ENCODE measurements at places on chromosomes 7 and 10. TPM values are rescaled to one million over a fixed set of nuclear protein-coding genes. Genes with fewer than 3 reads are reported as not detected.

- no peaks in the 10 kb centered on the region for H3K27me3 ChIP-seq
- H3K27ac ChIP-seq, result no peak overlapping the region
- DNase-seq, result no peak
- no peak overlapping the region for H3K4me3 ChIP-seq
These were observed 26.0 kb upstream of the HYAL4 start for GRCh38 chr7:123819001-123819400.

DNA sequence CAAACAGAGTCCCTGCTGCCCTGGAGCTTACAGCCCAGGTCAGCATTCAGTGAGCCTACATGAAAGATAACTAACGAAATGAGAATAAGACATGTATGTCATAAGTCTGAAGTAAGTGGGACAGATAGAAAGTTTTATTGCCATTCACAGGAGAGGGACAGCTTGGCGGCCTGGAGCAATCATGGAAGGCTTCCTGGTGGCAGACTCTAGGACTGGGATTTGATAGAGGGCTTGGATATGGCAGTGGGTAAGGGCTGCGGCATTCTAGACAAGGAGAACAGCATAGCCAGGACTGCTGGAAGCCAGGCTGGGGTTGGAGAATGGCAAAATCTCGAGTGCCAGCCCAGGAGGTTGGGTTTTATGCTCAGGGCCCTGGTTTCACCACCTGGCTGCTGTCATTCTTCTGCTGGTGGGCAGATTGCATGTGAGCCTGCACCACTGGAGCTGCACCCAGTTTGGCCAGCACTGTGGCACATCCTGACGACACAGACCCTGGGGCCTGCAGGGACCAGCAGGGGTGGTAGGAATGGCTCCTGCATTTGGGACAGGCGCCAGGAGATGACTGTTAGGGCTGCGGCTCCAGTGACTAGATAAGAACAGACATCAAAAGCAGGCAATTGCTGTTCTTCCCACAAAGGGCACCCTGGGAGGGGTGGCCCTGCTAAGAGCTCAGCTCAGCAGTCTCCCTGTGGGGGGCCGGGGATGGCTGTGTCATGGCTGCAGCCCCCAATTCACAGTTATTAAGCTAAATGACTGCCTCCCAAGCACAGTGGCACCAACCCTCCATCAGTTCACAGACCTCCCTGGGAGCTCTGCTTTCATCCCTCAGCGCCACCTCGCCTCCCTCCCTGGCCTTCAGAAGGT, 161.1 kb downstream of the RPS24 start:
- H3K4me3 ChIP-seq, result no peak overlapping the region
- H3K36me3 ChIP-seq, result no peaks in the 10 kb centered on the region
- no peak overlapping the region for H3K27ac ChIP-seq
- no peak for DNase-seq
- no peaks in the 10 kb centered on the region for H3K27me3 ChIP-seq

DNA sequence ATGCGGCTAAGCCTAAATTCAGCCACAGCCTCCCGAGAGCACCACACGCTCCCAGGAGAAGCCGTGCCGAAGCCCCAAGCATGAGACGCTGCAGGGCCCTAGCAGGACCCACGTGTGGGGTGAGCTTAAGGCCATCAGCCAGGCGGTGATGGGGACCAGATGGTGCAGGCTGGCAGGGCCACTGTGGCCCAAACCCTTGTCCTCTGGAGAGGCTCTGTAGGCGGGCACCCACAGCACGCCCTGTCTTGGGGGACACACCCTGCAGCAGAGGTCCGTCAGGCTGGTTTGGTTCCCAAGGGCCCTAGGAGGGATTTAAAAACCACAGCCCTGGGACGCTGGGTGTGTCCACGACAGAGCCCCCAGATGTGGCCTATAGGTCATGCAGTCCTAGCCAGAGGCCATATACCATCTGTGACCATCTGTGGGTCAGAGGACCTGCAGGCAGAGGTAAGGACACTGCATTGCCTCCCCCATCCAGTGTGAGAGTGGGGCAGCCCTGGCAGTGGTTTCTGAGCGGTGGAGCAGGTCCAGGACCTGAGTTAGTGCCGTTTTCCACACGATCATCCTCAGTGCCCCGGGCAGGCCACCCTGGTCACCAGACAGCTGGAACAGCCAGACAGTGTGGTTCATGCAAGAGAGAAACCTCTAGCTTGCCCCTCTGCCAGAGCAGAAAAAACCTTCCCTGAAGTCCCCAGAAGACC, 39.6 kb upstream of the INPP5A start:
- H3K27me3 ChIP-seq, result no peaks in the 10 kb centered on the region
- no peak for DNase-seq
- no peak overlapping the region for H3K27ac ChIP-seq
- H3K36me3 ChIP-seq, result no peaks in the 10 kb centered on the region
- H3K4me3 ChIP-seq, result no peak overlapping the region

- no peaks in the 10 kb centered on the region for H3K36me3 ChIP-seq
- no peaks in the 10 kb centered on the region for H3K27me3 ChIP-seq
- H3K4me3 ChIP-seq, result no peak overlapping the region
- no peak for DNase-seq
These were observed 223.7 kb downstream of the MTERF1 start for GRCh38 chr7:91656541-91657482.

OR9A2 gene
- polyA plus RNA-seq, result not detected
